ENCODE measurements at places on chromosomes 12 and 14. TPM values are rescaled to one million over a fixed set of nuclear protein-coding genes. Genes with fewer than 3 reads are reported as not detected.

Gene CLSTN3
- 138 TPM for total RNA-seq

Gene RDH5
- 1.0 TPM for total RNA-seq

Gene IL31
- not detected for total RNA-seq

Gene AQP2
- total RNA-seq, result not detected

Gene SLC5A8
- total RNA-seq, result not detected

Gene LRP10
- total RNA-seq, result 187 TPM

Gene PMCH
- not detected for total RNA-seq

Gene TRIM9
- total RNA-seq, result 0.19 TPM

Gene ACSS3
- total RNA-seq, result 0.10 TPM

Gene KRT82
- total RNA-seq, result not detected
